ENCODE measurements at places on chromosomes 1 and 21. TPM values are rescaled to one million over a fixed set of nuclear protein-coding genes. Genes with fewer than 3 reads are reported as not detected.

GRCh38 chr1:202565890-202566602 lies 144.2 kb downstream of the SYT2 start:
- no peak for DNase-seq

DNA sequence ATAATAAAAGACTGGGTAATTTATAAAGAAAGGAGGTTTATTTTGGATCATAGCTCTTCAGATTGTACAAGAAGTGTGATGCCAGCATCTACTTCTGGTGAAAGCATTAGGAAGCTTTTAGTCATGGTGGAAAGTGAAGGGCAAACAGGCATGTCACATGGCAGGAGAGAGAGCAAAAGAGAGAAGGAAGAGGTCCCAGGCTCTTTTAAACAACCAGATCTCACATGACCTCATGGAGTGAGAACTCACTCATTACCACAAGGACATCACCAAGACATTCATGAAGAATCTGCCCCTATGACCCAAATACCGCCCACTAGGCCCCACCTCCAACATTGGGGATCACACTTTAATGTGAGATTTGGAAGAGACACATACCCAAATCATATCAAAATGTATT lies 10.0 kb downstream of the RPTN start:
- no peak for DNase-seq

VWA5B1 gene
- 0.31 TPM for total RNA-seq

DYRK3 gene
- 8.0 TPM for total RNA-seq

SPRR2G gene
- not detected for total RNA-seq

- peak; percentile 83 for DNase-seq
Observed at GRCh38 chr21:38804789-38805327, 871 bp upstream of the ETS2 start.

GRCh38 chr1:55868026-55868425 lies 652.9 kb upstream of the USP24 start:
- DNase-seq = peak; percentile 38

DNA sequence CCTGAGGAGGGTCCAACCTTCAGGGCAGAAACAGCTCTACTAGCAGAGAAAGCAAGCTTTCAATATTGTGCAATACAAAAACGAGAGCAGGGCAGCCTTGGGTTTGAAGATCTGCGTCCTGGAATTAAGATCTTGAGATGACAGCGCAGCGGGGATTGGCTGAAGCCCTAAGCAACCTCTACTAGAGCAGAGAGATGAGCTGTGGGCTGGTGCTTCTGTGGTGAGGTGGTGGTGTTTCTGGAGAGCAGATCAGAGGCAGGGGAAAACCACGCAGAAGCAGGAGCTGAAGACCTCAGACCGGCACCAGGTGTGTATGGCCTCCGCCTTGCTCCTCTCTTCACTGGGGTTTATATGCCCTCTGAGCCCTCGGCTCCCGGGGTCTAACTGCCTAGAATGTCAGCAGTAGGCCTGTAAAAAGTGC lies 12.5 kb downstream of the TRAF3IP3 start:
- no peak for DNase-seq

WNT3A gene
- 1.6 TPM for total RNA-seq

LINGO4 gene
- total RNA-seq = 0.41 TPM

OR2L3 gene
- 0.10 TPM for total RNA-seq

- peak; percentile 48 for DNase-seq
Observed at GRCh38 chr1:88877382-88877825, 14.0 kb downstream of the GTF2B start.

- no peak for DNase-seq
Observed at GRCh38 chr1:207882692-207883091, 28.2 kb downstream of the CD34 start.

GRCh38 chr1:203488539-203488938 lies 5.4 kb upstream of the OPTC start:
- DNase-seq = no peak

GRCh38 chr1:234568345-234568744 lies 41.6 kb downstream of the IRF2BP2 start:
- no peak for DNase-seq

GRCh38 chr1:180173952-180174351 lies 19.3 kb downstream of the QSOX1 start:
- DNase-seq = peak; percentile 86

DNA sequence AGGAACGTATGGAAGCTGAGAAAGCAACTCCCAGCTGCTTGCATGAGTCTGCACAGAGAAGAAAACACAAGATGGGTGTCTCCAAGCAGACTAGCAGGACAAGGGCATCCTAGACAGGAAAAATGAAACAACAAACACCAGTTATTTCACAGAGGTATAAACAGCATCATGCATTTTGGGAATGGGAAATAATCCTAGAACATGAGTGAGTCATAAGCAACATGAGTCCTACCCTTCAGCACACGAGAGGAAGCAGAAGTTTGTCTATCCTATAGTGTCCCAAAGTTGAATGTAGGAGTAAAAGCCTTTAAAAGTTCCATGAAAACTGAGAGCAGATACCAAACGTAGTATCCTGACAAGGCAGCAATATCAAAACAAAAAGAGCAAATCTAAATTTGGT lies 11.3 kb upstream of the FRRS1 start:
- DNase-seq = no peak

- no peak for DNase-seq
Observed at GRCh38 chr21:34960687-34961086, 88.4 kb downstream of the RUNX1 start.

DNA sequence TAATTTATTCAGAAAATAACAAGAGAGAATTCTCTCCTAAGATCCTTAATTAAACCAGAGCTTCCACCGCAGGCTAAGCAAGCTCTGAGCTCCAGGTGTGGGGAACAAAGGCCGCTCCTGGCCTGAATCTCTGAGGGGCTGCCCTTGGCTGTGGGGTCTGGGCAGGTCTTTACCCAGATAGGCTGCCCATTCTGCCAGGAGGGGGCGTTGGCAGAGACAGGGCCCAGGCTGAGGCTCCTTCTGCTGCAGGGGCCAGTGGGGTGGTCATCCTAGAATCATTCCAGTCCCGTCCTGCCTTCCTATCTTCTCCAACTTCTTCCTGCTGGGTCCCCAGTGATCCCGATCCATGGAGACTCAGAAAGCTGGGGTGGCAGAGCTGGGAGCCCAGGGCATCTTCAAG lies 82.9 kb upstream of the POU3F1 start:
- no peak for DNase-seq

NBPF4 gene
- not detected for total RNA-seq

HSD3B1 gene
- total RNA-seq = not detected

DNA sequence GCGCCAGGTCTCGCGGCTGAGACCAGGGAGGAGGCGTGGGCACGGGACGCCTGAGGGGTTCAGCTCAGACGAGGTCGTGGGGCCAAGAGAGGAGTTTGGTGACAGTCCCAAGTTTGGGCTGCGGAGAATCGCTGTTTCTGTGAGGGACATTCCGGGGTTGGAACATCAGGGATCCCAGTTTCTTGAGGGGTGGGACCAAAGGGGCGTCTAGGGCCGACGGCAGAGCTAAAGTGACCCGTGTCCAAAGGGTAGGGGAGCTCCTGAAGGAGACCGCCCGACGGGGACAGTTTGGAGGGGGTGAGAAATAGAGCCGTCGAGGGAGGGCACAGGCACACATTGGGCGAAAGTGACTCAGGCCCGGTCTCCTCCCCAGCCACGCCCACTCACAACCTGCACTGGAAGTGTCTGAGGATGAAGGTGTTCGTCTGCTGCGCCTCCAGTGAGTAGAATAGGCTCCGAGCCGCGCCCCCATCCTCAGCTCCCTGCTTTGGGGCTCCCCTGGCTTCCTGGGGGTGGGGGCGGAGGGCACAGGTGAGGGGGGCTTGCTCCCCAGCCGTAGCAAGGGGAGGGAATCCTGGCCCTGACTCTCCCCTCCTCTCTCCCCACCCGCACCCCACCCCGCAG lies 7.0 kb downstream of the EFNA3 start:
- DNase-seq = peak; percentile 66

GRCh38 chr1:162006081-162006480 lies 17.6 kb downstream of the OLFML2B start:
- DNase-seq = no peak
